ENCODE measurements at places on chromosomes 13 and 19.

DNA sequence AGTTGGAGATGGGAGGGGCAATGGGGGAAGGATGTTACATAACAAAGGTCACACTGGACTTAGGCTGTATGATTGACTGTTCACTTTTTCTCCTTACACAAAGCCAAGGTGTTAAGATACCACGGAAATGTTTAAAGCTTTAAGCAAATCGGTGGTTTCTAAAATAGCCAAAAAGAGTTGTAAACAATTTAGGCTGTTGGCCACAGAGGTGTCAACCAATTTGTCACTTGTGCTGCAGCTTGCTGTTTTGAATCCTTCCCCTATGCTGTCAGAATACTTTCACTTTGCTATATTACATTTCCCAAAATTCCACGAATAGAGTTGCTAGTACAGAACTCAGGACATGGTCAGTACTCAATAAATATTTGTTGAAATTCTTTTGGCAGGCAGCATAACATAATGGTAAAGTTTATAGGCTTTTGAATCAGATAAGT is 149.3 kb downstream of the VWA8 start:
- DNase-seq = no peak

DNA sequence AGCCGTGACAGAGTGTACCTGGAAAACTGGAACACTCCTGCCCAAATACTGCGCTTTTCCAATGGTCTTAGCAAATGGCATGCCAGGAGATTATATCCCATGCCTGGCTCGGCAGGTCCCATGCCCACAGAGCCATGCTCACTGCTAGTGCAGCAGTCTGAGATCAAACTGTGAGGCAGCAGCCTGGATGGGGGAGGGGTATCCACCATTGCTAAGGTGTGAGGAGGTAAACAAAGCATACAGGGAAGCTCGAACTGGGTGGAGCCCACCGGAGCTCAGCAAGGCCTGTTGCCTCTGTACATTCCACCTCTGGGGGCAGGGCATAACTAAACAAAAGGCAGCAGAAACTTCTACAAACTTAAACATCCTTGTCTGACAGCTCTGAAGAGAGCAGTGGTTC is 10.5 kb downstream of the CYP2A13 start:
- DNase-seq = no peak

GRCh38 chr19:45598267-45599001 is 3.6 kb downstream of the GPR4 start:
- no peak for DNase-seq

- DNase-seq = no peak
Observed at GRCh38 chr13:110339975-110340550, 33.0 kb downstream of the COL4A2 start.

GRCh38 chr19:7326105-7326877 is 22.4 kb upstream of the ARHGEF18 start:
- DNase-seq = no peak

DNA sequence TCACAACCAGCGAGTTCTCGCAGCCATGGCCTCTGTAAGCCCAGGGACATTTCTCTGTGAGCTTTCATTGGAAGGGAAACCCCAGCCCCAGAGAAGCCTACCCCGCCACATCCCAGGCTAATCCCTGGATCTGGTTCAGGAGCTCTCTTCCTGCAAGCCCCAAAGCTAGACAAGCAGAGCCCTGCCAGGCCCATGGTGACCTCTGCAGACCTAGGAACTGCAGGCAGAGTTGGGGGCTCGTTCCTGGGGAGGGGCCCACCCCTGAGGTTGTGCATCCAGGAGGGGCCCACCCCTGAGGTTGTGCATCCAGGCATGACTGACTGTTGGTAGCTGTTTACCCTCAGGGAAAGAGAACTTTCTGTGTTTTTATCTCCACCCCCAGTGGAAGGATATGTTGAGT is 21.7 kb downstream of the KCTD15 start:
- DNase-seq = no peak

- DNase-seq = no peak
Observed at GRCh38 chr19:40623403-40624251, 22.5 kb downstream of the LTBP4 start.

- no peak for DNase-seq
Observed at GRCh38 chr19:39410831-39411080, 1.7 kb upstream of the PLEKHG2 start.

DNA sequence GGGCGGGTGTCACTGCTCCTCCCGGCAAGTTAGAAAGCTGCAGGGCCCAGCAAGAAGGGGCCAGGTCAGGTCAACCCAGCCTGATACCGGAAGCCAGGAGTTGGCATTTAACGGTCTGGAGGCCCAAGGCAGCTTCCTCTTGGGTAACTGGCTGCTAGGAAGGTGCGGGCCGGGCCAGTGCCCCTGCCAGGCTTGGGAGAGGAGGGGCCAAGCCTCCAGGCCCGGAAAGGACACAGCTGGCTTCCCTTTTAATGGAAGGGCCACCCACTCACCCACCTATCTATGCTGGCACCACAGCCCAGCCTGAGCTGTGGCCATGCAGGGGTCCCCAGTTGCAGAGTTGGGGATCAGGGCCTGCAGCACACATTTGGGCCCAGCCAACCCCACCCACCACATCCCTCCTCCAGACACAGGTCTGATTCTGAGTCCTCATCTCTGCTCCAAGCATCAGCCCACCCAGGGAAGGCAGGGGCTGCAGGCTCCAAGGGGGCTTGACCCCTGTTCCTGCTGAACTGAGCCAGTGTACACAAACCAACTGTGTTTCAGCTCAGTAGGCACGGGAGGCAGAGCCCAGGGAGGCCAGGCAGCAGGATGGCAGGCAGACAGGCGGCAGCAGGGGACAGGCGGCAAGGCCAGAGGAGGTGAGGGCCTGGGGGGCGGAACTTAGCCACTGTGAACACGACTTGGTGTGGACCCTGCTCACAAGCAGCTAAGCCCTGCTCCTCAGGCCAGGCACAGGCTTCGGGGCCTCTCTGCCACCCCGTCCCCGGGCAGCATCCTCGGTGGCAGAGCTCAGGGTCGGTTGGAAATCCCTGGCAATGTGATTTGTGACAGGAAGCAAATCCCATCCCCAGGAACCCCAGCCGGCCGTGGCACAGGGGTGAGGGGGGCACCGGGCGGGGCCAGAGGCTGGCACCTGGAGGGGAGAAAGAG is 40.8 kb downstream of the ZSWIM4 start:
- no peak for DNase-seq

DNA sequence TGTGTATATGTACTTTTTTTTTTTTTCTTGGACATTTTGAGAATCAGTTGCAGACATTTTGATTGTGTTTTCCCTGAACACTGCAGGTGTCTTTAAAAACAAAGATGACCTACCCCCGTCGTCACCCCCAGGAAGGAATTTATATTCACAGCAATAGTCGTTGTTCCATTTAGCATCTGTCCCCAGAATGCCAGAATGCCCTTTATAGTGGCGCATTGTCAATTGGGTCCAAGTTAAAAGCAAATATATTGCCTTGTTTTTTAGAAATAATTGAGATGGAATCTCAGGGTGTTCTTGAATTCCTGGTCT is 1.8 kb upstream of the RNF225 start:
- DNase-seq = no peak

DNA sequence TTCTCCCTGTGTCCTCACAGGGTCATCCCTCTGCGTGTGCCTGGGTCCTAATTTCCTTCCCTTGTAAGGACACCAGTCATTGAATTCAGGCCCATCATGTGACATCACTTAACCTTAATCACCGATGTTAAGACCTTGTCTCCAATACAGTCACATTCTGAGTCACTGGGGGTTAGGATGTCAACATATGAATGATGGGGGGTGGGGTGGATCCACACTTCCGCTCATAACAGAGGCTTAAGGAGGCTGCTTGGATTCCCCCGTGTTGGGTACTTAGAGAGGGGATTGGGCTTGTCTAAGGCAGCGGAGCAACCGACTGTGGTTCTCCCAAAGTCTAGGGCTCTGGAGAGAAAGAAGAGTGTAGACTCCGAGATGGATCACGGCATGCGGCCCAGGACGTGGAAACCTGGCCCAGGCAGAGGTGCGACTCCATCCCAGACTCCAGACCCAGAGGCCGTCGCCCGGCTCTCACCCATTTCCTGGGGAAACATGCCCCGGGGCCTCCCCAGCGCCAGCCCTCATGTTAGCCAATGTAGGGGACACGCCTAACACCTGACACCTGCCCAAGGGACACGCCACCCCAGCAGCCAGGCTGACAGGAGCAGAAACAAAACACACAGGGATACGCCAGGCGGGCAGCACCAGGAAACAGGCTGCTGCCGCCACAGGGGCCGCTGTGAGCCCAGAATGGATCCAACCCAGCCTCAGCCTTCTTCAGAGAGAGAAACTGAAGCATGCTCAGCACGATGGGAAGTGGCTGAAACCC is 17.1 kb upstream of the IGLON5 start:
- no peak for DNase-seq

GRCh38 chr19:20472854-20473253 is 92.7 kb downstream of the ZNF737 start:
- no peak for DNase-seq

- no peak for DNase-seq
Observed at GRCh38 chr13:91922969-91923592, 524.7 kb downstream of the GPC5 start.

- no peak for DNase-seq
Observed at GRCh38 chr19:2148482-2149135, 2.8 kb downstream of the AP3D1 start.

DNA sequence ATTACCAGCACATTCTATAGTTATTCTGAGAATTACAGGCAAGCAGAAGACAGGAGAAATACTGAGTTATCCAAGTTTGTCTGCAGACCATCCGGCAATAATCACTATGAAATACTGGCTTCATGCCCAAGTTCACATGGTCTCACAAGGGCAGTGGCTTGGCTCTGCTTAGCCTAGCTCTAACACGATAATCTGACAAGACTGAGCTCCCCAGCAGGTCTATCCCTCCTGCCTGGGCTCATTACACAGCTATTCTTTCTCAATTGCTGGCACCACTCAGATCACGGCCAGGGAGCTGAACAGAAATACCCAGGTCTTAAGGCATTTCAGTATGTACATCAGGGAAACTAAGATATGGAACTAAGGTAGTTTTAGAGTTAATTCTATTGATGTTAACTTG is 361.6 kb upstream of the PCDH20 start:
- DNase-seq = no peak

DNA sequence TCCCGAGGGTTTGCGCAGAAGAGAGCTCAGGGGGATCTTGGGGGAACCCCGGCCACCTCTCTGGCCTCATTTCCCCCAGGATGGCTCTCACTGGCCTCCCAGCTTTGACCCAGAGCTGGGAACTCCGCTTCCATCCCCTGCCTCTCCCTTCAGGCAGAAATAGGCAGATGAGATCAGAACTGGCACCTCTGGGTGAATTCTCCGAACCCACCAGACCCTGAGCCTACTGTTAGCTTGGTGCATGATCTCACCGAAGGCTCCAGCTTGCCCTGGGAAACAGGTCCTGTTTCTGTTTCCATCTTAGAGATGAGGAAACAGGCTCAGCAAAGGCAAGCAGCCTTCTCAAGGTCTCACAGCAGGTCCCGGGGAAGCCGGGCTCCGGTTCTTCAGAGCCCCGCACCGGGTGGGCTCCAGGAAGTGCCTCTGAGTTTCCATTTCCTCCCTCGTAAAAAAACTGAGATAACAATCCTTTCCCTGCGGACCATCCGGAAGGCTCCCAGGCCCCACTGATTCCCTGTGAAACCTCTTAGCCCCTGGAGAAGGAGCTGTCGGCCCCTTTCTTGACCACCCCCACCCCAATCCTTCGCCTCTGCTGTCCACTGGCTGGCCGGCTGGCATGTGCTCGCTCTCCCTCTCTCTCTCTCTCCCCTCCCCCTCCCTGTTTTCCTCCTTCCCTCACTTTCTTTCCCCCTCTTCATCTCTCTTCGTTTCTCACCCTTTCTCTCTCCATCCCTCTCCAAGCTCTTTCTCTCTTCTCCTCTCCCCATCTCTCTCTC is 2.1 kb downstream of the NECTIN2 start:
- no peak for DNase-seq

GRCh38 chr13:93377196-93377595 is 150.6 kb downstream of the GPC6 start:
- DNase-seq = no peak

- no peak for DNase-seq
Observed at GRCh38 chr13:59176775-59177174, 987.0 kb downstream of the DIAPH3 start.

DNA sequence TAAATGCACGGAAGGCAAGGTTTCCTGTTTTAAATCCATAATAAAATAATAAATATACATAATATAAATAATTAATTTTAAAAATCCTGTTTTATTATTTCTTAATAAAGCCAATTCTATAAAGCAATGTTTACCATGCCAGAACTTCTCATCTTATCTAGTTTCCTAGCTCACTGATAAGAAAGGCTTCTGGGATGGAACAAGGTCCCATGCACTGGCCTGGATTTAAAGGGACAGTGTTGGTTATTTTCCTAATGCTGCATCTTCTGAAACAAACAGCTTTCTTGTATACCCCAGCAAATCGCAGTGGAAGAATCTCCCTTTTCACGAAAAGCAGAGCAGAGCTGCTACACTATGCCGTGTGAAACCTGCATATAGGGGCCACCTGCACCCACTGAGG is 68.8 kb downstream of the LNX2 start:
- DNase-seq = no peak

- peak; percentile 36 for DNase-seq
Observed at GRCh38 chr19:10390652-10391286, 10.4 kb upstream of the TYK2 start.

DNA sequence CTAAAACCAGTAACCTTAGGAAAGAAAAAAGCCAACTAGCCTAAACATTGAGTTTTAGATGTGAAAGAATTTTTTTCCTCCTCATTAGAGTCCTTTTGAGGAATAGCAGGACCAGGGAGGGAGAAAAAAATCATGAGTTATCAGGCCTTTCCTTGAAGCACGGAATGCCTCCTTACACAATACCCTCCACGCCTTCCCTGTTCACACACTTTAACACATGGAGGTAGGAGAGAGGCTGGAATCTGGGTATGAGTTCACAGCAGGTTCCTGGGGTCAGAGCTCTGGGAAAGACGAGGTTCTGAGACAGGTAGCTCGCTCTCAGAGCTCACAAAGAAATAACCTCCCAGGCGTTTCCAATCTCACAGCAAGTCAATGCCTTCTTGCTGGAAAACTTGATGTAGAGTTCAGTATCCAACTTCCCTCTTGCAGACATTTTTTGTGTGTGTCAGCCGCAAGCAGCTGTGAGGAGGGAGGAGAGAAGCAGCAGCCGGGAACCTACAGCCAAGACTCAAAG is 716 bp downstream of the ZNF573 start:
- peak; percentile 2 for DNase-seq

DNA sequence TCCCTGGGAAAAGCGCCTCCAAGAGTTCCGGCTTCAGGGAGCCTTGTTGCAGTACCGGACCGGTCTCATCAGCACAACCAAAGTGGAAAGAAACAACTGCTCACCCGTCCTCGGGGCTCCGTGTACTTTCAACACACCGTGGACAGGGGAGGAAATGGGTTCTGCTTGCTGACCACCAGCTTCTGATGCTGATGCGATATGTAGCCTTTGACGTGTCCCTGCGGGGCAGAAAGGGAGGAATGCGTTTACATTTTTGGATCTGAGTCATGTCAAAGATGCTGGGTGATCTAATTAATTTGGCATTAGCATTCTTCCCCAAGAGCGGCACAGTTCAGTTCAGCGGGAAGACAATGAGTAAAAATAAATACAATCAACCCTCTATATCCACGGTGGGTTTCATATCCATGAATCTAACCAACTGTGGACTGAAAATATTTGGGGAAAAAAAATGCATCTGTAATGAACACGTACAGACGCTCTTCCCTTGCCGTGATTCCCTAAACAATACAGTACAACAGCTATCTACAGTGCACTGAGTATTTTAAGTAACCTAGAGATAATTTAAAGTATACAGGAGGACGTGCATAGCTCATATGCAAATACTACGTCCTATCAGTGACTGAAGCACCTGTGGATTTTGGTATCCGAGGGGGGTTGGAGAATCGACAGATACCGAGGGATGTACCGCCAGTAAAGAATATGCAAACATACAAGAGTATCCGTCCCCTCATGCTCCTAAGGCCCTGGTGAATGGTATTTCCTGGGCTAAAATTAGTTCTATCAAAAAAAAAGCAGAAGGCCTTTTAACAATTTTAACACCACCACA is 19.8 kb downstream of the PROZ start:
- DNase-seq = no peak
